Liver (tissue), 10 donors: ENCODE measurements at places on chromosomes 12 and 14. TPM values are rescaled to one million over a fixed set of nuclear protein-coding genes. Genes with fewer than 3 reads are reported as not detected.

Gene DCD
- not detected for total RNA-seq

Gene HOXC6
- 0.33 TPM for total RNA-seq

Gene MYF5
- total RNA-seq = not detected

Gene KRT80
- total RNA-seq = 0.05 TPM

Gene TMEM233
- 0.17 TPM for total RNA-seq

Gene GPX2
- total RNA-seq = 6.9 TPM

Gene RBP5
- total RNA-seq = 47.1 TPM
